Dermis microvascular lymphatic vessel endothelial cell (primary cell): ENCODE measurements at places on chromosomes 16 and 17.

DNA sequence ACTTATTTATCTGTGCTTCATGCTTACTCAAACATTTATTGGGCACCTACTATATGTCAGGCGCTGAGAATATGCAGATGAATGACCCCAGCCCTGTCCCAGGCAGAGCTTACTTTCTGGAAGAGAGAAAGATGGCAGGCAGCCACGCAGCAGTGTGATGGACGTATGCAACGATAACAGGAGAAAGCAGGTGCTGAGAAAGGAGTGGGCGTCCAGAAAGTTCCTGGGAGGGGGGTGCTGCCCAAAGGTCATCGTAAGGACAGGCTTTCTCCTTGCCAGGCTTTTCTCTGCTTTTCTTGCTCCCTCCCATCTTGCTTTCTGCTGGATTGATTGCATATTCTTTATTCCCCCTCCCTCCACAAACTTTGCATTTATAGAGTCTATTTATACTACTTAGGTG lies 124.5 kb downstream of the GAS7 start:
- no peak for DNase-seq

GRCh38 chr17:6327007-6327406 lies 107.9 kb downstream of the AIPL1 start:
- DNase-seq: peak; percentile 55

GRCh38 chr17:30543456-30543855 lies 66.2 kb downstream of the GOSR1 start:
- no peak for DNase-seq

GRCh38 chr17:15935891-15936290 lies 9.0 kb upstream of the ADORA2B start:
- no peak for DNase-seq

DNA sequence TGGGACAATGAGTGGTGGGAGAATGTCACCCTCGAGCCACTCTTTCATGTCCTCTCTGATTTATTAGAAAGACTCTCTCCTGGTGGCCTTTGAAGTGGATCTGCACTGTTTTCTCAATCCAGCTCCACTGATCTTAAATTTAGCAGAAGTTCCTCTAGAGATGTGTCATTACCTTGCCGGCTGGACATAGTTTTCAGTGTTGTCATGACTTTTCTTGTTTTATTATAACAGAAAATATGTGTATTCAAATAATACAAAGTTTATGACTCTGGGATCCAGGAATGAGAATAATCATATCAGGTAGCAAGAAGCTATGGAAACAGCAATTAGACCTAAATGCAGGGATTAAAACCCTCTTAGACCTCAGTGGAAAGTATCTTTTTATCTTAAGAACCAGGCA lies 247.5 kb upstream of the ELAC2 start:
- no peak for DNase-seq

DNA sequence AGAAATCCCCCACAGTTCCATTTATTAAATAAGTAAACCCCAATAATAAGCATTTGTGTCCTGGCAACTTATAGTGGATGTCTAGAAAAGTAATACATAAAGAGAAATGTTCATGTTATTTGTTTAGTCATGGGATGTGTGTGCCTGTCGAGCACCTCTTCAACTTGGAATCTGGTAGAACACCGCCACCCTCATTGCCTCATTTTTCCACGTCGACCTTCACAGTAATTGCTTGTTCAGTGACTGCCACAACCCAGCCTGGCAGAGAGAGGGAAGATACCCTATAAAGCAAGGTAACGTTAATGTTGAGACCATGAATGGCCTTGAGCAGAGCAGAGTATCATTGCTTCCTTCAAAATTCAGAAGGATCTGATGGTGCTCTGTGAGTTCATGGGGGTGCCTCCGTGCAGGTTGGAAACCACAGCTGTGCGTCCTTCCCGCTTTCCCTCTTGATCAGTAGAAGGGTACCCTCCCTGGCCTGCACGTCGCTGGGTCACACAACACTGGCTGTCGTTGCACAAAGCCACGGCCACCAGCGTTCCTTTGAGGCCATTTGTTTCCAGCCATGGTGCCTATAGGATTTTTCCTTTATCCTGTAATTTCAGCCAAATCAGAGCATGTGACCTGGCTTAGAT lies 3.7 kb upstream of the DNASE1 start:
- DNase-seq: no peak

DNA sequence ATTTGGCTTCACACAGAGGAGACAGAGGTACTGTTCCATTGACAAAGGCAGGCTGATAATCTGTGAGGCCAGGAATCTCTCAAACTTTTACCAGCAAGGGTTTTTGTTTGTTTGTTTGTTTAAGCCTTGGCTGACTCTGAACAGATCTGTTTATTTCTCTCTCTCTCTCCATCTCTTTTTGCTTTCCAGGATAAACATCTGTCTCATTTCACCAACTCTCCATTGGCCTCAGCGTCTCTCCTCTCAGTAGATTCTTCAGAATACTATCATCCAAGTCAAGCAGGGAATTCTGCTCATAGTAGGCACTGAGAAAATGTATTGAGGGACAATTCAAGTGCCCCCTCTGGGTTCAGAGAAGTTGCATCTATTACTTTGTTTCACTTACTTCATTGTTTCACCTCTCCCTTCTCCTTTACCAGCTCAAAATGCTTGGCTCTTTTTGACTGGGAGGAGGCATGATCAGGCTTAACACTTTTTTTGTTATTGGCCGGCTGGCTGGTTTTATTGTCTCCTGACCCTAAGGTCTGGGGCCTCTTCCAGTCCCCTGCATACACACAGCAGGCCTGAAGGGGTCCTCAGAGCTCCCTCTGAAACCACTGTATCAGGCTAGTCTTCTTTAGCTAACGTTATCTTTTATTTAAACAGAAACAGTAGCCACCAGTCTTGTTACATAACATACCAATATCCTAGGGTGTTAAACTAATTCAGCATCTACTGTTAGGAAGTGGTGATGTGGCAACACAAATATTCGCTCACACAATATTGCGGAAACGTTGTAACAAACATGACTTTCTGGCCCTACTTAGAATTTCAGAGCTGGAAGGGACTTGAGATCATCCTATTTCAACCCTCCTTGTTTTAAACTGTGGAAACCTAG lies 2.0 kb upstream of the YPEL2 start:
- DNase-seq: peak; percentile 95

DNA sequence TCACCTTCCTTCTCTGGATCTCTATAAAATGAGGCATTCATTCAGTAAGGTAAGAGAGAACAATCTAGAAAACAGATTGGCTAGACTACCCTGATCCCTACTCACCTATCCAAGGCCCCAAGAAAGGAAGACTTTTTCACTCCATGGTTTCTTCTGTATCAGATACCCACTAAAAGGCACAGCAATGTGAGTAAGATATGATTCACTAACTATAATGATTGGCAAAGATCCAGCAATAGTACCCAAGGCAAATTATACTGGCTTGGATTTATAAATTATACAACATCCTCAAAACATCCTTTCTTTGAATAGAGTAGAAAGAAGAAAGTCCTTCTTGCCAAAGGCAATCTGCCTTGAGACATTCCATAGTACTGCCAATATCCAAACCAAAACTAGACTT lies 1432.0 kb upstream of the GOT2 start:
- no peak for DNase-seq

GRCh38 chr16:47973552-47973951 lies 182.2 kb downstream of the ABCC12 start:
- no peak for DNase-seq

GRCh38 chr16:7861891-7862582 lies 529.4 kb downstream of the RBFOX1 start:
- DNase-seq: no peak

DNA sequence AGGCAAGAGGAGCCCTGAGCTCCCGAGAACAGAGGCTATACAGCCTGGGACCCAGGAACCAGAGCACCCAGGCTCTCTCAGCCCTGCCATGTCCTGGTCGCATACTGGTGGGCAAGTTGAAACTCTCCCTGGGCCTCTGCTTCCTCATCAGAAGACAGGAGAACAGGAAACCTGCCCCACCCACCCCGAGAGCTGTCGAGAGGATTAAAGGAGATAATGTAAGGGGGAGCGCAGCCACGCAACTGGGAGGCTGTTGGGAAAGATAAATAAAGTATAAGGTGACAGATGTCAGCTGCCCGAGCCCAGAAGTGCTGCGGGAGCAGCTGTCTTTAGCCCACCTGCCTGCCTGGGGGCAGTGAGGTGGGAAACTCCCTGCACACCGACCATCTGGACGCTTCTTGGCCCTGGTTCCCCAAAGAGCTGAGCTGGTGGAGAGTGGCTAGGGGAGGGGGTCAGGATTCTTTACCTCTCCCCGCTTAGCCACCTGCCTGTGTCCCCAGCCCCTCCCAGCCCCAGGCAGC lies 6.8 kb downstream of the KIF19 start:
- no peak for DNase-seq

DNA sequence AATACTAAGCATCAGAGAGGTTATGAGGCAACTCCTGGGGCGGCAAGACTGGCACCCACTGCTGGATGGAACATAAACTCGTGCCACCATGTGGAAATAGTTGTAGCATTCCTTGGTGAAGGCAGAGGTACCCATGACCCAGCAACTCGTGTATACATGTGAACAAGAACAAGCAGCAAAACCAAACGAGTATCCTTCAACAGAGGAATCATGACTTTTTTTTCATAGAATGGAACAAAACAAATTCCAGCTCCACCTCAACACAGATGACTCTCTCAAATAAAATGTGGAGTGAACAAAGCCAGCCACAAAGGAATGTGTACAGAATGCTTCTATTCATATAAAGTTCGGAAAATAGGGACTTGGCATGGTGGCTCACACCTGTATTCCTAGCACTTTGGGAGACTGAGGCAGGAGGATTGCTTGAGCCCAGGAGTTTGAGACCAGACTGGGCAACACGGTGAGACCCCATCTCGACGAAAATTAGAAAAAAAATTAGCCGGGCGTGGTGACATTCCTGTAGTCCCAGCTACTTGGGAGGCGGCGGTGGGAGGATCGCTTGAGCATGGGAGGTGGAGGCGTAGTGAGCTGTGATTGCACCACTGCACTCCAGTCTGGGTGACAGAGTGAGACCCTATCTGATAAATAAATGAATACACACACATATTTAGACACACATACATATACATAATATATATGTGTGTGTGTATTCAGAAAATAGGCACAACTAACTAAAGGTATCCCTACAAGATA lies 35.3 kb downstream of the B9D1 start:
- DNase-seq: no peak

GRCh38 chr17:67813803-67814180 lies 11.5 kb upstream of the BPTF start:
- DNase-seq: no peak

DNA sequence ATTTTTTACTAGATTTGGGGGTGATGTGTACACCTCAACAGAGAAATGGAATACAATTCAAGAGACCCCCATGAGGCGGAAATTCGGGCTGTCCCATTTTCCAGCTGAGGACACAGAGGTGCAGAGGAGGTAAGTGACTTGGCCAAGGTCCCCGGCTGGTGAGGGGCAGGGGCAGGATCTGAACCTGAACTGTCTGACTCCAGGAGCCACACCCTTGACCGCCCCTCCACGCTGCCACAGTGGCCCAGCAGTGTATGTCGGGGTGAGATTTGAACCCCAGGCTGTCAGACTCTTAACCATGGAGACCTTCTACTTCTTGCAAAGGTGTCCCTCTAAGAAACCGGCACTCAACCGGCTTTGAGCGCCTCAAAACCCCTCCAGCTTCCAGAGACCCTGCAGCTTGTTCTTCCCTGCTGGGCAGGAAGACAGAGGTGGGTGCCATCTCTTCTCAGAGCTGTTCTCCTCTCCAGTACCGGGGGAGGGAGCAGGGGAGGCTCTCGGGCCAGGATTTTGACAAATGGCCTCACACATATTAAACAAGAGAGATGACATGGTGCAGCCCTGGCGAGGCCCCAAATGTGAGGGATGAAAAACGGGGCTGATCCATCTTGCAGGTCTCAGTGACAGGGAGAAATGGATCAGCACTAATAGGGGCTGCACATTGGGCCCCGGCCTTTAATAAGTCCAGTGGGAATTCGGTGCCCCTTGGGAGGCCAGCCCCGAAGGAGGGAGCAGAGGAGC lies 222.3 kb downstream of the GSG1L start:
- no peak for DNase-seq

DNA sequence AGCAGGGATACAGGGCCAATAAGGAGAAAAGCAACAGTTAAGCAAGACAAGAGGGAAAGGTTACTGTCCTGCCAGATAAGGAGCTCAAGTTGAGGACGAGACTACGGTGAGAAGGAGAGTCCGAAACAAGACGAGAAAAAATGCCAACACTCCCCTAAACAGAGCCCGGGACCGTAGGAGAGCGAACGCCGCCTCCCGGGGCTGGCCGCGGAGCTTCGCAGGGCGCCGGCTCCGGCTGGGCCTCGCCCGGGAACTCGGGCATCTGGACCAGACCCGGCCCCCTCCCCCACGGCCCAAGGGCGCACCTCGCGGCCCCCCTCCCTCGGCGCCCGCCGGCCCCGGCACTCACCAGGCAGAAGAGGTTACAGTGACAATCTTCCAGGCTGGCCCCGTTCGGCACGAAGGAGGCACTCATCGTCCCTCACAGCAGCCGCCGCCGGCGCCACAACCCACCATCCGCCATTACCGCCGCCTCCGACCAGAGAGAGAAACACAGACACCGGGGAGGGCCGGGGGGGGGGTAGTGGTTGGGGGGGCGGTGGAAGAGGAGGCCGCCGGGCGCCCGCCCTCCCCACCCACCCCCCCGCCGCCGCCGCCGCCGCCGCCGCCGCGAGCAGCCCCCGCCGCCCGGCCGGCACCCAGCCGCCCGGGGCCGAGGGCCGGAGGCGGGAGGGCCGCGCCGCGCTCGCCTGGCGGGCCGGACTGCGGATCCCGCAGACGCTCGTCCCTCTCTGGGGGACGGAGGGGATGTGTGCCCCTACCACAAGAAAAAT lies at the start of gene MED13:
TSS of gene MED13 (minus strand) at position 488 of the 773 bp plus-strand sequence. CDS start at position 415, 73 bp downstream.
- peak; percentile 49 for DNase-seq

- peak; percentile 60 for DNase-seq
Observed at GRCh38 chr17:74307984-74308773, 17.8 kb upstream of the KIF19 start.

- DNase-seq: no peak
Observed at GRCh38 chr17:81432941-81433340, 37.7 kb downstream of the BAHCC1 start.

- DNase-seq: no peak
Observed at GRCh38 chr17:38534498-38534885, 71.3 kb downstream of the SRCIN1 start.

DNA sequence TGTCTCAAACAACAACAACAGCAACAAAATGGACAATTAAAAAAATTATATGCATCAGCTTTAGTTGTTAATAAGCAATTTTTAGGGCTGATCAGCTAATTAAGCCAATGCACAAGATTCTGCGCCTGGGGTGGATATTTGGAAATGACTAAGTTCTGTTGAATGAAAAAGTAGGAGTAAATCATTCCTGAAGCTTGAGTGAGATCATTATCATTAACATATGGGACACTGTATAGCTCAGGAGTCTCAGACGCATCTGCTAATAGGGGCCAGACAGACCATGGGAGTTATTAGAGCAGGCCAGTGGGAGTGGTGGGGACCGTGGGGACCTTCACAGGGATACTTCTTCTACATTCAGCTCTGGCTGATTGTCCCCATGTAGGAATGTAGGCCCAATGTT lies 22.8 kb downstream of the IRX5 start:
- DNase-seq: no peak

- DNase-seq: no peak
Observed at GRCh38 chr17:34769049-34769448, 189.7 kb downstream of the TMEM132E start.
